NCI-H774 (cell line): ENCODE measurements at places on chromosomes 3 and 15.

DNA sequence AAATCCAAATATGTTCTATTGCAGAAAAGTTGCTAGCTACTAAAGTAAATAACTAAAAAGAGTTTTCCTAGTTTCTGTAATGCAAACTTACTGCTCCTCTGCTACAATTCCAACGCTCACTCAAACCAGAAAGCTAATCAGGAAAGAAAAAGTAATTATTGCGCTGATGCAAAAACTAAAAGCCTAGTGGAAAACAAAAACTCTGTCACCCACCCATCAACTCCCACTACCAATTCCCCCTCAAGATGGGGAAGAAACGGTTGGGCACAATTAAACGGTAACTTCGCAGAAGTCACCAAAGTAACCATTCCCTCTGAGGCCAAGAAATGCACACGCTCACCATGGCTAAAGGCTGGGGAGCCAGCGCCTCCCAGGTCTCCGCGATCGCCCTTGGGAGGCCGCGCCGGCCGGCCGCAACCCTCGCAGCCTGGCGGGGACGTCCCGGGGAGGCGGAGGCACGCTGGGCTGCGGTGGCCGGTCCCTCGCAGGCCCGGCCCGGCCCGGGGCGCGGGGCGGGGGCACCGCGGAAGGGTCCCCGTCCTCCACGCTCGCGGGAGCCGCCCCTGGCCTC, 684 bp downstream of the SLTM start:
- no peak for DNase-seq

GRCh38 chr15:23081271-23081670, 41.9 kb upstream of the TUBGCP5 start:
- no peak for DNase-seq

- no peak for DNase-seq
Observed at GRCh38 chr15:32134842-32135241, 104.5 kb downstream of the CHRNA7 start.

- no peak for DNase-seq
Observed at GRCh38 chr15:98904544-98904943, 103.0 kb downstream of the PGPEP1L start.

- no peak for DNase-seq
Observed at GRCh38 chr3:5465183-5465582, 277.7 kb downstream of the EDEM1 start.

DNA sequence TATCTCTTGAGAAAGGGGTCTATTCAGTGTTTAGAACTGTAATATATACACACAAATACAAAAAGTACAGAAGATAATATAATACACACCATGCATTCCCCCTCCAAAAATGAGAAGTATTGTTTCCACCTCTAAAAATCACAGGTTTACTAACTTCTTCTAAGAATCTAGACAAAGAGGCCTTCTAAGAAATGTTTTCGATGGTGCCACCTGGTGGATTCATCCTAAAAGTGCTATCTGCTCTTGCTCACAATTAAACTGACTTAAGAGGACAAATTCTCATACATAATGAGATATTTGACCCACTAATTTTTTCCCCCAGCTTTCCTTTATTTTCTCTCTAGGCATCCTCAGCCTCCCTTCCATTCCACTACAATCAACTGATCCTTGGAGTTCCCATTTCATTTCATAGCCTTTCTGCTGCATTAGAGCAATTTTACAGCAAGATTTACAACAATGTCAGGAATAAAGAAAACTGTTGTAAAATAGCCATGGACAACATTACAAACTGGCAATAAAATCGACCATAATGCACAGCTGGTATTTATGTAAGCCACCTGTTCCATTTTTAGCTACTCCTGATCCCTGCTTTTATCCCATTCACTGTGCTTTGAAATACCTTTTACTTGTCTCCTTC, 124.6 kb downstream of the ARRDC4 start:
- DNase-seq = peak; percentile 15

DNA sequence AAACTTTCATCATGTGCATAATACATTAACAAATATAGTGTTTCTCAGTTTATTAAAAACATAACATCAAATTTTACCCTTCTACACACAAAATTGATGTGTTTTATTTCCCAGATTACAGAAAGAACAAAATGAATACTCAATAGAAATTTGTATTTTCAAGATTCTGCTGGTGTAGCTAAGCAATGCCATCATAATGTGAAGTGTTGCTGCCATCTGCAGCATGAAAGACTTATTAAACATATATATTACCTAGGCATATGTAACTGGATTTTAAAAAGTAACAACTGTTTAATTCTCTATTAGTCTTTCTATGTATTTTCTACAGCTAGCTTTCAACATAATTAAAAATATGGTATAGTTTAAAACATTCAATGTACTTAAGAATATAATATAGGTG, 27.5 kb downstream of the PLSCR5 start:
- DNase-seq = peak; percentile 26

- DNase-seq = no peak
Observed at GRCh38 chr3:178255315-178255714, 280.9 kb upstream of the KCNMB2 start.
